Placental pericyte (primary cell): ENCODE measurements at places on chromosomes 6 and 20. TPM values are rescaled to one million over a fixed set of nuclear protein-coding genes. Genes with fewer than 3 reads are reported as not detected.

FAM135A gene
- 12.9 and 13.1 TPM in 2 replicates for total RNA-seq

DTNBP1 gene
- 1.9 and 5.0 TPM in 2 replicates for total RNA-seq

PTPN1 gene
- total RNA-seq: 30.4 and 52.3 TPM in 2 replicates

CLPSL2 gene
- not detected in 2 replicates for total RNA-seq

VNN1 gene
- total RNA-seq: 0.57 and 0.88 TPM in 2 replicates

HEY2 gene
- total RNA-seq: under 0.01 TPM in 1 of 2 replicates, not detected in the other

TRIM10 gene
- not detected in 2 replicates for total RNA-seq

TGIF2 gene
- 5.9 and 11.0 TPM in 2 replicates for total RNA-seq

NOX3 gene
- total RNA-seq: under 0.01 TPM in 1 of 2 replicates, not detected in the other

PLA2G7 gene
- total RNA-seq: 0.14 TPM in 1 of 2 replicates, not detected in the other

SLC17A1 gene
- not detected in 2 replicates for total RNA-seq

ASF1A gene
- 7.7 and 21.9 TPM in 2 replicates for total RNA-seq

BTN1A1 gene
- not detected in 2 replicates for total RNA-seq

KCNQ5 gene
- 6.0 and 8.1 TPM in 2 replicates for total RNA-seq

HLA-DQA1 gene
- 0.43 TPM in 1 of 2 replicates, not detected in the other for total RNA-seq

C6orf15 gene
- total RNA-seq: not detected in 2 replicates

TP53TG5 gene
- not detected in 2 replicates for total RNA-seq

MTO1 gene
- total RNA-seq: 45.3 and 48.8 TPM in 2 replicates

POM121L2 gene
- not detected in 2 replicates for total RNA-seq

PACSIN1 gene
- not detected in 2 replicates for total RNA-seq

EFCAB8 gene
- total RNA-seq: under 0.01 and 0.14 TPM in 2 replicates

SLCO4A1 gene
- total RNA-seq: 0.44 and 6.6 TPM in 2 replicates

ZSCAN23 gene
- 0.57 and 0.88 TPM in 2 replicates for total RNA-seq

PNPLA1 gene
- total RNA-seq: 0.14 TPM in 1 of 2 replicates, not detected in the other

HLA-DQB1 gene
- total RNA-seq: 0.43 TPM in 1 of 2 replicates, not detected in the other

SMPDL3A gene
- total RNA-seq: 11.5 and 62.4 TPM in 2 replicates

DEFB118 gene
- total RNA-seq: not detected in 2 replicates

STMN3 gene
- total RNA-seq: 9.2 and 41.1 TPM in 2 replicates

C20orf202 gene
- not detected in 2 replicates for total RNA-seq
